ENCODE measurements at places on chromosomes 3 and 15.

DNA sequence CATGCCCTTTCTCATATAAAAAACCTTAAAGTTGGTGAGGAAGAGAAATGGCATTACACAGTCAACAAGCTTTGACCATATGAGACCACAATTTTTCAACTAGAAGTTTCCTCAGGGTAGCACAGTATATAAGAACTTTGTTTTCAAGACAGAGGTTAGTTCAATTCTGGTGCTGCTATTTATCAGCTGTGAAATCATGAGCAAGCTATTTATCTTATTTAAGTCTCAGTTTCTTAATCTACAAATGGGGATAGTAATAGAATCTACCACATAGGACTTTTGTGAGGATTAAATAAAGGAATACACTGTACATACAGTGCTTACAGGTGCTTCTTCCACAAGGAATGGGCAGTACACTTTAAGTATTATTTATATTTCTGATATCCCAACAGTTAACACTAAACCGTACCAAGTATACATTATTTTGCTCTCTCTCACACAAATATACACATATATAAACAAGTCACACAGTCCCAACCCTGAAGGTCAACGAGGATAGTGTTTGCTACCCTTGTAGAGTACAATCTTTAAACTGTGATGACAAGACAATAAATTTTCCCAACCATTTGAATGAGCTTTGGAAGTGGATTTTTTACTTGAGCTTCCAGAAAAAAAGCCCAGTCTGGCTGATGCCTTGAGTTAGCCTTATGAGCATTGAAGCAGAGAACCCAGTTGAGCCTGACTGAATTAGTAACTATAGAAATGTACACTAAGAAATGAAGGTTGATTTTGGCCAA is 178.8 kb downstream of the TNIK start:
- DNase-seq, result no peak

DNA sequence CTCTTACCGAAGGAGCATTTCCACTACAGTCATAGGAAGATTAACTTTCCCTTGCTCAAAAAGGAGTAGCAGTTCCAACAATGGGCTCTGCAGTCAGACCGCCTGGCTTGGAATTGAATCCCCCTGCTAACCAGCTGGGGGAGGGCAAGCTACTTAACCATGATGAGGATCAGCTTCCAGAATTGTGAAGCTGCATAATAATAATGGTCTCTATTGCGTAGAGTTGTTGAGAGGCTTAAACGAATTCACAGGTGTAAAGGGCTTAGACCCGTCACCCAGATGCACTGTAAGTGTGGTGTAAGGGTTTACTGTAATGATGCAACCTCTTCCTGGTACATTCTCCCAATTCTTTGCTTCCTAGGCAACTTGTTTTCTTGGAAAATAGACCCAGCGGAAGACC is 185.2 kb upstream of the RGMA start:
- DNase-seq, result no peak

- no peak for DNase-seq
These were observed 27.4 kb downstream of the NKIRAS1 start for GRCh38 chr3:23889386-23889785.

- DNase-seq, result no peak
These were observed 98.9 kb upstream of the TJP1 start for GRCh38 chr15:29921130-29921601.

DNA sequence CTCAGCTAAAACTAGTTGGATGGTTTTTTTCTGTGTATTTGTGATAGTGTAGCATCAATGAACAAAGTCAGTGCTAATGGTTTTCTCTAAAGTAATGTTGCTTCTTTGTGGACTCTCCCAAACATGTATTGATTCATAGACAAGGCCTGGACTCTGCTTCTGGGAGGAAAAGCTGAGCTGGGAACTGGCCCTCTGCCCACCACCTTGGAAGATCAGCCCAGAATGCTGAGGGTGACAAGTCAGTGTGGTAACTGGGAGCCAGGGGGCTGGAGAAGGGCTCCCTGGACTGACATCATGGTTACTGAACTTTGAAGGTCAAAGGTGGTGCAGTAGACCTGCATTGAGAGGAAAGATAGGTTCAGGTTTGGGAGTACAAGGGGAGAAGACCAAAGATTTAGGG is 3.0 kb downstream of the ARHGAP31 start:
- DNase-seq, result no peak

DNA sequence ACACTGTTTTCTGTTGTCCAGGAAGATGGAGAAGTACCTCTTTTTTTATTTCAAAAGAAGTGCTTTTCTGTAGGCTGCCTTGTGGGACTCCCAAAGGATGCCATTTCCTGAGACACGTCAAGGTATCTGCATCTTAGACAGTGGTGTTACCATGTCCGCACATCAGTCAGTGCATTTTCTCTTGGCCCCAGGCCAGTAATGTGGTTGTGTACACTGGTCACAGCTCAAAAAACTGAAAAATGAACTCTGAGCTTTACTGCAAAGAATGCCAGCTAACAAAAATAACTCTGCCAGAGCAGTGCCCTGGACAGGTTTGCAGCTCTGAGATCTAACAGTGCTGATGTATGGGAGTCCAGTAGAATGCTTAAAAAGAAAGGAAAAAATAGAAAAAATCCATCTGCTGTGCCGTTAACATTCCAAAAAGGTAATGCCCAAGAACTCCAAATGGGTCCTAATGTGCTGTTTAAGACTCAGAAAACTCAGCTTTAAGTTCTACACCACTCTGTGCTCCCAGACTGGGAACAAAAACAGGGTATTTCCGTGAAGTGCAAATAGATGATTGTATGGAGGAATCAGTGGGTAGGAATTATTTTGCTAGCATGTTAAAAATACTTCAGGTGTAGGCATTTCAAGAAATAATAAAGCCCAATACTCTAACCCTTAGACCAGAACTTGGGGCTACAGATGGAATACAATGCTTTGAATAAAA is 315.9 kb downstream of the FEZF2 start:
- no peak for DNase-seq

- no peak for DNase-seq
These were observed 16.4 kb downstream of the HEG1 start for GRCh38 chr3:125039131-125040100.
